ENCODE measurements at places on chromosomes 5 and 9.
A peak's percentile ranks its signal among the peaks of the same experiment; 100 is the strongest.

- DNase-seq: no peak
Measured at GRCh38 chr9:81394881-81395675, 294.3 kb downstream of the TLE1 start.

GRCh38 chr5:171615705-171616640, 169.6 kb upstream of the SMIM23 start:
- DNase-seq: no peak

GRCh38 chr5:89830691-89831090, 578.9 kb downstream of the CETN3 start:
- DNase-seq: no peak

- DNase-seq: no peak
Measured at GRCh38 chr5:14568333-14568732, 13.3 kb upstream of the OTULINL start.

GRCh38 chr5:80747922-80748321, 93.1 kb upstream of the DHFR start:
- no peak for DNase-seq

DNA sequence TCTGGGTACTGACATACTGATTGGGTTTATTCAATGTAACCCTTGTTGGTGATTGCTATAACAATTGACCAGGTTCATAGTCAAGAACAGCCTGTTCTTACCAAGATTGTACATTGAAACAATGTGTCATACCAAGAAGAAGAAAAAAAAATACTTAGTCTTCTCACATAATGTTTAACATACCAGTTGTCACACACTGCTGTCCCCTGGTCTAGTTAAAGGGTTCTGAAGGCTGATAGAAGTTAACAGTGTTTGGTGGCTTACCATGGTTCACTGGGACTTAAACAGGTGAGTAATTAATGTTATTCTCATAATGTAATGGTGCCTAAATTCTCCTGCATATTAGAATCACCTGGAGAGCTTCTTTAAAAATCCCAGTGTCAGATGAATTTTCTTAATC, 18.5 kb upstream of the CDC42SE2 start:
- DNase-seq: no peak

DNA sequence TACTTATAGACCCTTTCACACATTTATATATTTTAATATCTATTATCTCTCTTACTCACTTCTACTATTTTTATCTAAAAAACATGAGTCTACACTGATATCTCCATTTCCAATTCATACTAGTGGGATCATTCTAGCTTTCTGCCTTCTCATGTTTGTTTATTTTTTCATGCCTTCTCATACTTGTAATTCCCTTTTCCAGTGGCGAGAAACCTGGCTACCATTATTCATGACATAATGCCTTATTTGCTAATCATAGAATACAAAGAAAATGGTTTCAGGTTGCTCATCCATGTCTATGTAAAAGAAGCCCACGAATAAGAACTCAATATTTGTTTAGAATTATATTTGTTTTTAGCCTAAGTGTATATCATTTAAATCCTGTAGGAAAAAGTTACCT, 232.7 kb upstream of the ACTBL2 start:
- no peak for DNase-seq

DNA sequence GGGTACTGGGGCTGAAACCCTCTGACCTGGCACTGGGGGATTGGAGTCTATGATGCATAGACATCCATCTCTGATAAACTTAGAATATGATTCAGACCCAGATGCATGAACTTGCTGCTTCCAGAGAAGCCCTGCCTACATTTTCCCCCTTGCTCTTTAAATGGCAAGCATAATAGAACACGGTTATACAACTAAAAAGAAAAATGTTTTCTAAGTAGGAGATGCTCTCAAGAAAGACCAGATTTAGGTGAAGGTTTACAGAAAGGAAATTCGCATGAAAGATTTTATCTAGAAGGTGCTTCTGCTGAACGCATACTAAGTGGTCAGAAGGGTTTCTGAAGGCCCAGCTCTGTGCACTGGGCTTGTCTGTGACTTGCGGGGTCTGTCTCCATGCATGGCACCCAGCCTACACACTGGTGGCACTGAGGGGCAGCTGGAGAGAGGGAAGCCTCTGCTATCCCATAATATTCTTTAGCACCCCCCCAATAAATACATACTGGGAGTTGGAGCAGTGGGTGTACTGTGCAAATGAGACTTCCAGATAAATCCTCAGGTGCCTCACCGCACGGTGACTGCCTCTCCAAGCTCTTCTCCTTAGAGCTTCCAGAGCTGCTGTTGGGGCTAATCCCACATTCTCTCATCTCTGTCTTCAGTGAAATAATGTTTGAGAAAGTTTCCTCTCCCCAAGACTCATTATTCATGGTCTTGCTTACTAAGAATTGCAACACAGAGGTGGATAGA, 114.6 kb downstream of the FSTL4 start:
- no peak for DNase-seq

DNA sequence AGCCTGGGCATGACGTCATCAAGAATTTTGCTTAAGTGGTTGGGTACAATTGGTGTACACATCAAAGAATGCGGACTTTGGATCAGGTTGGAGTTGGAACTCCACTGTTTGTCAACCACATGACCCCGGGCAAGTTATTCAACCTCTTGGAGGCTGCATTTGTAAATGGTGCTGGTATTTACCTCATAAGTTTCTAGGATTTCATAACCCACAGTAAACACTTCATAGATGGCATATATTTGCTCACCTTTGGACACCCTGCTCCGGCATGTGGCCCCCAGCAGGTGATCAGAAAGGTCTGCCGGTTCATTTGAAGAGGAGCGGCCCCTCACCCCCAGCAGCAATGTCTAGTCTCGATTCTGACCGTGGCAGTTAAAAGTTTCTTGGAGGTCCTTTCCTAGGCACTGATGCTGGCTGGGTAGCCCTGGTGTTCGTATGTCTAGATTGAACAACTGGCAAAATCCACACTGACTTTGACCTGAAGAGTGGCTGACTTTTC, 60.6 kb downstream of the IL6ST start:
- no peak for DNase-seq

GRCh38 chr5:135569755-135570452, 8.9 kb downstream of the CXCL14 start:
- peak; percentile 19 for DNase-seq

GRCh38 chr5:119336262-119336661, 19.6 kb upstream of the TNFAIP8 start:
- peak; percentile 77 for DNase-seq

- DNase-seq: peak; percentile 81
Measured at GRCh38 chr9:37407468-37407867, 15.0 kb upstream of the GRHPR start.

DNA sequence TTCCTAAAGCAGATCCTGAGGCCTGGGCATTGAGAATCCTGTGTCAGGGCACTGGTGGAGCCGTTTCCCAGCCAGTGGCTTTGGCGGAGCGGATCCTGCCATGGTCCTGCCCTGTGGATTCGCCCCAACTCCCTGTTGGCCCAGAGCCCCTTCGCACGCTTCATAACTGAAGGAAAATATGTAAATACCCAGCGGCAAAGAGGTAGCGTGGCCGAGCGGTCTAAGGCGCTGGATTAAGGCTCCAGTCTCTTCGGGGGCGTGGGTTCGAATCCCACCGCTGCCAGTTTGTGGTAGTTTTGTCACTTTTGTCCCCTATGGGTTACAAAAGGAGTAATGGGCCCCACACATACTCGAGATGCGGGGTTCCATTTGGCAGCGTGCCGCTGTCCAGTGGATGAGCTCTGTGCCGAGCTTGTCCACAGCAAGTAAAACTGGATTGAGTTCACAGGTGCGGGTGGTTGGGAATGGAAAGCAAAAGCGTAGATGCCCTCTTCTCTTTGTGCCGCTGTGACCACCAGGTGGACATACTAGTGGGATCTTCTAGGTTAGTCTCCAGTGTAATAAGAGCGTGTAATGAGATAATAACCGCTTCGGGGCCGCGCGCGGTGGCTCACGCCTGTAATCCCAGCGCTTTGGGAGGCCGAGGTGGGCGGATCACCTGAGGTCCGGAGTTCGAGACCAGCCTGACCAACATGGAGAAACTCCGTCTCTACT, 17.3 kb downstream of the TRIM7 start:
- peak; percentile 75 for DNase-seq

DNA sequence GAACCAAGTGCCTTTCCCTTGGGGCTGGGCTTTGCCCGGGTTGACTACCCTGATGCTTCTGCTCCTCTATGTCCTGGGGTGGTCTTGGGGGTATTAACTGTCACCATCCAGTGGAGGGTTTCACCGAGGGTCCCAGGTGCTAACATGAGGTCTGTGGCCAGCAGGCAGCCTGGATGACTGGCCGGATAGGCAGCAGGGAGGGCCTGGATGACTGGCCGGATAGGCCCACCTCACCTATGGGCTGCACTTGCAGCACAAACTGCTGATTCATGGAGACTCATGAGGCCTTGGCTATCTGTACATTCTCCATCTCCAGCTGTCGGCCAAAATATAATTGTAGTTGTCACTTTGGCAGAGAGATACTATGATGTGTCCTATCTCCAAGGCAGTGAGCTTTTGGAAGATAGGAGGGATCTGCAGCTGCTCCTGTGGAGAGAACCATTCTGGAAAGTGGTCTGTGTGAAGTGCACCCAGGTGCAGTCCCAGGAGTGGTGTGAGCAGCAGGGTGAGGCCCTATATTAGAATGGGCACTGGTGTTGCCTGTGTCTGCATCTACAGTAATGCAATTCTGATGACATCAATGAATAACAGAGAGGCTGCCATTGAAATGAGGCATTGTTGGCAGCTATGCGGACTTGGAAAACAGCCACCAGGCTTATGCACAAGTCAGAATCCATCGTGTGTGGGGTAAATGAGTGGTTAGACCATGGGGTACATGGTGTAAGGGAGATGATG, 26.3 kb upstream of the CDKN2AIPNL start:
- no peak for DNase-seq

DNA sequence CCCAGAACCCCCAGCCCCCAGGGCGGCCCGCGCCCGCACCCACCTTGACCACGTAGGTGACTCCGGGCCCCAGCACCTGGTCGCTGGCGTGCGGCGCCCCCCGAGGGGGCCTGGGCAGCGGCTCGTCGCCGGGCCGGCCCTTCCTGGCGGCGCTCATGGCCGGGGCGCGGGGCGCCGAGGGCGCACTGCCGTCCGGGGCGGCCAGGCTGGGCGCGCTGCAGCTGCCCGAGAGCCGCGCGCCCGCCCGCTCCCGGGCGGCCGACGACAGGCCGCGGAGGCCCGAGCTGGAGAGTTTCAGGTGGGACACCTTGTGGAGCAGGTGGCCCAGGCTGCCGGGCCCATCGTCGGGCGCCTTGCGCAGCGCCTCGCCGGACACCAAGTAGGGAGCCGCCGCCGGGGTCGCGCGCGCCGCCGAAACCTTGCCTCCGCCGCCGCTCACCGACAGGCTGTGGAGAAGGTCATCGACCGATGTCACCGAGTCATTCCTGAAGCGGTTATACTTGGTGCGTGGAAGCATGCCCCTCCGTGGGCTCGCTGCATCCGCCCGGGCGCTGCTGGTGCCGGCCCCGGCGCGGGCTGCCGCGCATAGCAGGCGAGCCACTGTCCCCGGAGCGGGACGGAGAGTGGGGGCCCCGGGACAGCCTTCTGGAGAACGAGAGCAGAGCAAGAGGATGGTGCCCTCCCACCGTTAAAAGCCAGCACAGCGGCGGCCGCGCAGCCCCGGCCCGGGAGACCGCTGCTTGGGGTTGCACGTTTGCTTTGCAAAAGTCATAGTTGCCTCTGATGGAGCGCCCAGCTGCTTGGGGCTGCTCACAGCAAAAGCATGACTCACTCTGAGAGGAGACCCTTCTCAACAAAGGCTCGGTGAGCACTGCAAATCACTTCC, at the start of gene SHC3:
Gene SHC3, minus strand, starts transcription at position 875 of the 886 bp plus-strand sequence. Its CDS starts 358 bp downstream, at position 517.
- DNase-seq: no peak

DNA sequence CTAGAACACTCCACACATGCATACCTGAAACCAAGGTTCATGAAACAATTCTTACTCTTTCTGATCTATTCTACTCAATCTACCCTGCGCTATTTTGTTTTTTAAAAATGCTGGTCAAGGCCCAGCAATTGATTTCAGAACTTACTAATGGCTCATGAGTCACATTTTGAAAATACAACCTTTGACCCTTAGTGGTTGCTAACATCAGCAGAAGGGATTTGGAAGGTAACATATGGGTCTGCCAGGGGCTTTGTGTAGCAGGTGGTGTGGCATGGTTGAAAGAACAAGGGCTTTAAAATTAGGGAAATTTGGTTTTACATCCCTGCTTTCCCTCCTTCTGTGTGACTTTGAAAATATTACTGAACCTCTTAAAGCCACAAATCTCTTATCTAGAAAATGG, 101.4 kb downstream of the ATG10 start:
- DNase-seq: no peak
